ENCODE measurements at places on chromosomes 12 and 14.
A peak's percentile ranks its signal among the peaks of the same experiment; 100 is the strongest.

DNA sequence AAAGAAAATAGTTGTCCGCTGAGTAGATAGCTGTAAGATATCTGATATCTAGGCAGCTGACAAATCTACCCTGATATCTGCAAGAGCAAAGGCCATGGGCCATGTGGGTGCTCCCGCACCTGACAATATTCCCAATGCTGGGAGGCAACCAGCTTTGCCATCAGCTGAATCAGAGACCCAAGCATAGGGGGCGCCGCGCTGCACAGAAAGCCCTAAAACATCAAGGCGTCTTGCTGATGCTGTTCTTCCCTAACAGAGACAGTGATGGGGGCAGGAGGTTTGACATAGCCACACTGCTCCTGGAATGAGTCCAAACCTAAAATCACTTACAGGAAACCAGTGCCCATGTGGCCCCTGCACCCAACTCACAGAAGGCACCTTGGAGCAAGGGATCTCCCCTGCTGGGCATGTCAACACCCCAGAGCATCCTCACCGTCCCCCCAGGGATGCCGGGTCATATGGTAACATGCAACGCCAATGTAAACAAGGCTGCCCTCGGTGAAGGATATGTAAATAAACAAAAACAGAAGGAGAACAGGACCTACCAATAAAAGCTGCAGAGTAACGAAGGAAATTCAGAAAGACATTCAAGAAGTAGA, 199.5 kb downstream of the TMEM132D start:
- DNase-seq = no peak

GRCh38 chr14:35470755-35471154, 63.2 kb upstream of the INSM2 start:
- DNase-seq = peak; percentile 14

DNA sequence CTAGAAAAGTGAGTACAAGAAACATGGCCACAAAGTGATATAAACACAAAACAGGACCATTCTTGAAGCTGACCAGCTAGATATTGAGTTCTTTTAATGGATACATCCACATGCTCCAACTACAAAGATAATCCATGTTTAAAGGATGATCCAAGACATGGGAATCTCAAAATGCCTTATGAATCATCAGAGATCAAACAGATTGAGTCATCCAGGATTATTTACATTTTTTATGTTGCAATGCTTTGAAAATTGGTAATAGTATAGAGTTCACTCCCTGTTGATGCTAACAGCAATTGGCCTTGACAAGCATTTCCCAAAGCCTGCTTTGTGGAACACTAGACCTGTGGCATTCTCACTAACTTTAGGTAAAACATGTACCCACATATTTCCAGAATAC, 293.0 kb upstream of the TBX3 start:
- peak; percentile 85 for DNase-seq

DNA sequence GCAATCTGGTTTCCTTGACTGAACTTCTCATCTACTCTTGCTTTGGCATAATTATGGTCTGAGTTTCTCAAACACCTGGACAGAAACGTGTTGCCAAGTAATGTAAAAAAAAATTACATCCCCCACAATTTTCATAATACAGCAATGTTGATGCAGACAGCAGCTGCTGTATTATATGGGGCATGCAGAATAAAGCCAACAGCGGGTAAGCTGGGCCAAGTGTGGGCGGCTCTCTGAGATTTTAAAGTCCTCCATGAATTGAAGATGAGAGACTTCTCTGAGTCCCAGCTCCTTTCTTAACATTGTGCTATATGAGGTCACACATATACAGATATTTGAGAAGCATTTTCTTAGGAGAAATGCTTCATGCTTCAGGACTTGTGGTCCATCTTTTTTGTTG, 881.2 kb downstream of the GALC start:
- no peak for DNase-seq

DNA sequence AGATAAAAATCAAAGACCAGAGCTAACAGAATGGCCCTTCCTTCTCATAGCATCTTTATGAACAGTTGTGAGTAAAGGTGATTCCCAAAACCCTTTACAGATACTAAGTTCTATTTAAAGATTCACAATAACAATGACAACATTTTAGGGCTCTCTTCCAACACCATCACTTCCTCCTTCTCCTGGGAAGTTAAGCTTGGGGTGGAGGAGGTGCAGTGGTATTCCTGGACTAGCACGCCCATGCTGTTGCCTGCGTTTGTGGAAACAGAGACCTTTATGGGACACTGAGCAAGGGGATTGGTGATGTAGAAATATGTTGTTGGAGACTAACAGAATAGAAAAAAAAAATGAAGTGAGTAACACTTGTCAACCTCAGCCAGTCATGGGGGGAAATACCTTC, 22.5 kb downstream of the SYNE2 start:
- peak; percentile 54 for DNase-seq

DNA sequence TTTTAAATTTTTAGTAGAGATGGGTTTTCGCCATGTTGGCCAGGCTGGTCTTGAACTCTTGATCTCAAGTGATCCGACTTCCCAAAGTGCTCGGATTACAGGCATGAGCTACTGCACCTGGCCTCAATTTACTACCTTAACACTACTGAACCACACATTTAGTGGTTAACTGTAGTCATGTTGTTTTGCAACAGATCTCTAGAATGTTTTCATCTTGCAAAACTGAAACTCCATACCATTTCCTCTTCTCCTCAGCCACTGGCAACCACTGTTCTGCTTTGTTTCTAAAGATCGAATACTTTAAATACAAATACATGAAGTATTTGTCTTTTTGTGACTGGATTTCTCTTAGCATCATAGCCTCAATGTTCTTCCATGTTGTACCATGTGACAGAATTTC, 15.4 kb upstream of the SMCO2 start:
- no peak for DNase-seq

GRCh38 chr14:57287745-57288144, 19.0 kb downstream of the AP5M1 start:
- no peak for DNase-seq

DNA sequence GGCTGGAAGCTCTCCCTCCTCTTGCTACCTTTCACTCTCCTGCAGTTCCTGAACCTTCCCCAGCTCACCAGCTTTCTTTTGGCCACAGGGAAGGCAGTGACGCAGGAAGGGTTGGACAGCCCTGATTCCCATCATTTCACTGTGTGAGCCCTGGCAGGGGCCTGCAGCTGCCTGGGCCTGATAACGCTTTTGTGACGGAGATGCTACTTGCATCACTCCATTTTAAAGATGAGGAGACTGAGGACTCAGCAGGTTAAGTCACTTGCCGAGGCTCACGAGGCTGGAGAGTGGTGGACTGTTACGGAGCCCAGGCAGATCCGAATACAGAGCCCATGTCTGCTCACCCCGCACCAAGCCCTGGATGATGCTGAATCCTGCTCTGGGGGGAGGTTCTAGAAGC, 145.3 kb downstream of the RBM19 start:
- no peak for DNase-seq

GRCh38 chr12:116551151-116551550, 8.0 kb upstream of the MAP1LC3B2 start:
- DNase-seq = no peak

GRCh38 chr12:94710933-94711332, 60.6 kb upstream of the TMCC3 start:
- peak; percentile 4 for DNase-seq

DNA sequence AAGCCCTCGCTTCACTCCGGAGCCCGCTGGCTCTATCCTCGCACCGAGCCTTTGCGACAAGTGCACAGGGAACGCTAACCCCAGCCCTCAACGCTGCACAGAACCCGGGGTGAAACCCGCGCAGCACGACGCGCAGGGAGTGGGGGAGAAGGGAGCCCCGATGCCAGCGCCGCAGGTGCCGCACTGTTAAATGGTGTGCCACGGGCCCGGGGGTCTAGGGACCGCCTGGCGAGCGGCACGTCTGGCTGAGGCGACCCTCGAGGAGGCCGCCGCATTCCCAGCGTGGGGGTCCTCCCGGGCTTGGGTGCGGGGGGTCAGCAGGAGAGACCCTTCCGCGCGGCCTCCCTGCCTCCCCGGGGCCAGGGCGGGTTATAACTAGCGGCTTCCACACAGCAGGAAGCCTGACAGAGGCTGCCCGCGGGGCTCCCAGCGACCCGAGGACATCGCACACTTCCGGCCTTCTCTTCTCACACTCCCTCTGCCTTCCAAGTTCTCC, 23.8 kb upstream of the LRTM2 start:
- no peak for DNase-seq

- DNase-seq = no peak
Measured at GRCh38 chr12:114895827-114896226, 211.9 kb upstream of the TBX3 start.

DNA sequence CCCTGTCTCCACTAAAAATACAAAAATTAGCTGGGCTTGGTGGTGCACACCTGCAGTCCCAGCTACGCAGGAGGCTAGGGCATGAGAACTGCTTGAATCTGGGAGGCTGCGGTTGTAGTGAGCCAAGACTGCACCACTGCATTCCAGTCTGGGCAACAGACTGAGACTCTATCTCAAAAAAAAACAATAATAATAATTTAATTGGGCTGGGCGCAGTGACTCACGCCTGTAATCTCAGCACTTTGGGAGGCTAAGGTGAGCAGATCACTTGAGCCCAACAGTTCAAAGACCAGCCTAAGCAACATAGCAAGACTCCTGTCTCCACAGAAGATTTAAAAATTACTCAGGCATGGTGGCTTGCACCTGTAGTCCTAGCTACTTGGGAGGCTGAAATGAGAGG, 26.7 kb downstream of the CBX5 start:
- DNase-seq = no peak

DNA sequence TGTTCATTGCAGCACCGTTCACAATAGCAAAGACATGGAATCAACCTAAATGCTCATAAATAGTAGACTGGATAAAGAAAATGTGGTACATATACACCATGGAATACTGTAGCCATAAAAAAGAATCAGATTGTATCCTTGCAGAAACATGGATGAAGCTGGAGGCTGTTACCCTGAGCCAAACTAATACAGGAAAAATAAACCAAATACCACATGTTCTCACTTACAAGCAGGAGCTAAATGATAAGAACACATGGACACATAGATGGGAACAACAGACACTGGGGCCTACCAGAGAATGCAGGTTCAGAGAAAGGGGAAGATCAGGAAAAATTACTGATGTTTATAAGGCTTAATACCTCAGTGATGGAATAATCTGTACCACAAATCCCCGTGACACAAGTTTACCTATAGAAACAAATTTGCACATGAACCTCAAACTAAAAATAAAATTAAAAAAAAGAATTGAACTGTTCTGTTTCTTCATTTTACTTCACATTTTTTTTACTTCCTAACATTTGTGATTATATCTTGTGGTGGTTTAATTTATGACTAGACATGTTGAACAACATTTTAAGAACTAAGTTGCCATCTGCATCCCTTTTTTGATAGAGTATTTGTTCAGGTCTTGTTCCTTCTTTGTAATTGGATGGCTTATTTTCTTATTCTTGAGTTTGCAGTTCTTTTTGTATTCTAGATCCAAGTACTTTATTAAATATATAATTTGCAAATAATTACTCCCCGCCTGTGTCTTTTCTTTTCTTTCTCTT, 835.2 kb downstream of the FSCB start:
- no peak for DNase-seq

GRCh38 chr12:92292016-92292415, 146.4 kb upstream of the BTG1 start:
- no peak for DNase-seq

DNA sequence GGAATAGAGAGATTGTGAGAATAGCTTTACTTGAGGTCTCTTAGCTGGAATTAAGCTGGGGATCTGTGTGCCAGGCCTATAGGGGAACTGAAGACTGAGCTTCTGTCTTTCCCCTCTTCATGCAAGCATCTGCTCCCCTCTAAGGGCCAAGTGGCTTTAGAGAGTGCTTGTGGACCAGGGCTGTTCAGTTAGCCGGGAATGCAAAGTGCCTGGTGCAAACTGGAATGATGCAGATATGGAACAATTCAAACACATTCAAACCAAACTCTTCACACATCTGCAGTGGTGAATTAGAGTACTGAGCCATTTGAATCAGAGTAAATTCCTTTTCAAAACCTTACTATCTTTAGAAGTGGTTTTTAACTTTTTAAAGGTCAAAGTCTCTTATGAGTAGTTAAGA, 99.0 kb downstream of the LIN7A start:
- no peak for DNase-seq

DNA sequence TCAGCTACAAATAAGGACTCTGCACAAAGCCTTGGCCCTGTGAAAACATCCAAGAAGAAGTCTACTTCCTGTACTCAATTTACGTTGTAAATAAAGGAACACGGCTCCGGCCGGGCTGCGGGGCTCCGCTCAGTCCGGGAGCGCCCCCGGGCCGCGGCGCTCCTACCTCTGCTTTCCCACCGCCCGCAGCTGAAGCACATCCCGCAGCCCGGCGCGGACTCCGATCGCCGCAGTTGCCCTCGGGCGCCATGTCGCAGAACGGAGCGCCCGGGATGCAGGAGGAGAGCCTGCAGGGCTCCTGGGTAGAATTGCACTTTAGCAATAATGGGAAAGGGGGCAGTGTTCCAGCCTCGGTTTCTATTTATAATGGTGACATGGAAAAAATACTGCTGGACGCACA, 502.3 kb upstream of the FOXG1 start:
- DNase-seq = no peak

DNA sequence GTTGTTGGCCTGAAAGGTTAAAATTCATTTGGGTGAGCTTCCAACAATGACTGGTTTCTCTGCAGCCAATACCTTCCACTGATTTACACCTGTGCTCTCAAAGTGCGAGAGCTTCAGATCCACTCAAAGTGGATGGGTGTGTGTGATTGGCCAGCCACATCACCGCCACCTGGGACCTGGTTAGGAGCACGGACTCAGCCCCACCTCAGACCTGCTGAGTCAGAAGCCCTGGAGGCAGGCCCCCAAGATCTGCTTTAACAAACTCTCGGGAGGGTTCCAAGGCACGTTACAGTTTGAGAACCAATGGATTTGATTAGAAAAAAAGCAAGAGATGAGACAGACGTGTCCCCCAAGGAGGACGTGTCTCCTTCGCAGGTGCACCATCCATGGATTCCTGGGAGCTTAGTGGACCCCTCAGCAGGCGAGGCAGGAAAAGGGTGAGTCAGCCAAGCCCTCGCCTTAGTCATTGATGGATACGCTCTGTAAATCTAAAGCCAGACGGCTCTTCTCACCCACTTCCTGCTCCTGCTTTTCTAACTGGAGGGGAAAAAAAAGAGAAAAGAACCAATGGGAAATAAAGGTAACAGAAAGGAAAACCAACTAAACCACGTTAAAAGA, 24.5 kb downstream of the FZD10 start:
- no peak for DNase-seq

DNA sequence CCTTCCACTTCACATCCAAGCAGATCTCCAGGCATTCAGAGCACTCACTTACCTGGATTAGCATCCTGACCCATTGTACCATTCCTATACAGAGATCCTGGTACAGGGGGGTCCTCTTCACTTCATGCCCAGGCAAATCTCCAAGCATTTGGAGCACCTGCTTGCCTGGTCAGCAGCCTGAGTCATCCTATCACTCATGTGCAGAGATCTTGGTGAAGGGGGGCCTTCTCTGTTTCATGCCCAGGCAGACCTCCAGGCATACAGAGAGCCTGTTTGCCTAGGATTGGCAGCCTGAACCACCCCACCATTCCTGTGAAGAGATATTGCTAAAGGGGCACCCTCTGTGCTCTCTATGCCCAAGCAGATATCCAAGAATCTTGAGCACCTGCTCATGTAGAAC, 111.1 kb upstream of the CCDC175 start:
- DNase-seq = no peak
